Cortex of kidney (tissue), 1 donor: ENCODE measurements at places on chromosomes 4 and X.

DNA sequence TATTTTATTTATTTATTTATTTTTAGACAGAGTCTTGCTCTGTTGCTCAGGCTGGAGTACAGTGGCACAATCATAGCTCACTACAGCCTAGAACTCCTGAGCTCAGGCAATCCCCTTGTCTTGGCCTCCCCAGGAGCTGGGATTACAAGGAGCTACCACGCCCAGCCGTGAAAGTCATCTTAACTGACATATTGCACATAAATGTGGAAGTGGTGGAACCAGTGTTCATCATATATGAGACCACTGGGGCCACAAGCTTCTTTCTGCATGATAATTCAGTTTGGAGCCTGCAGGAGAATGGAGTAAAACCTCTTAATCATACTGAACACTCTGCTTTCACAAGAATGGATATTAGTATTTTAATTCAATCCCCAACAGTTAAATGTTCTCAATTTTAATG, 12.5 kb upstream of the CTSO start:
- no peak for DNase-seq

GRCh38 chr4:63080934-63081333, 1328.3 kb downstream of the TECRL start:
- no peak for DNase-seq

GRCh38 chrX:24268786-24269185, 45.1 kb downstream of the SUPT20HL2 start:
- no peak for DNase-seq

GRCh38 chr4:101367201-101367600, 19.9 kb upstream of the PPP3CA start:
- no peak for DNase-seq

- DNase-seq, result no peak
Measured at GRCh38 chr4:153634738-153635353, 49.2 kb upstream of the TLR2 start.

DNA sequence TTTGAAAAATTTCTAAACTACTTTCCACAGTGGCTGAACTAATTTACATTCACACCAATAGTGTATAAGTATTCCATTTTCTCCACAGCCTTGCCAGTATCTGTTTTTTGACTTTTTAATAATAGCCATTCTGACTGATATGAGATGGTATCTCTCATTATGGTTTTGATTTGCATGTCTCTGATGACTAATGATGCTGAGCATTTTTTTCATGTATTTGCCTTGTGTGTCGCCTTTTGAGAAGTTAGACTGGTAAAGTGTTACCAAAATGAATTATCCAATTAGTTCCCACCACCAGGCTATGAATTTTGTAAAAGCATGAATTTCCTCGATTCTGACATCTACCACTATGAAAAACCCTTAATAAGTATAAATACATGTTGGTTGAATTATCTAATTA, 242.2 kb upstream of the GK2 start:
- DNase-seq, result no peak

GRCh38 chrX:53288189-53288588, 6.8 kb upstream of the IQSEC2 start:
- no peak for DNase-seq

- DNase-seq, result no peak
Measured at GRCh38 chr4:13516315-13516860, 27.9 kb downstream of the NKX3-2 start.

- DNase-seq, result no peak
Measured at GRCh38 chr4:8762356-8762755, 109.3 kb downstream of the HMX1 start.

DNA sequence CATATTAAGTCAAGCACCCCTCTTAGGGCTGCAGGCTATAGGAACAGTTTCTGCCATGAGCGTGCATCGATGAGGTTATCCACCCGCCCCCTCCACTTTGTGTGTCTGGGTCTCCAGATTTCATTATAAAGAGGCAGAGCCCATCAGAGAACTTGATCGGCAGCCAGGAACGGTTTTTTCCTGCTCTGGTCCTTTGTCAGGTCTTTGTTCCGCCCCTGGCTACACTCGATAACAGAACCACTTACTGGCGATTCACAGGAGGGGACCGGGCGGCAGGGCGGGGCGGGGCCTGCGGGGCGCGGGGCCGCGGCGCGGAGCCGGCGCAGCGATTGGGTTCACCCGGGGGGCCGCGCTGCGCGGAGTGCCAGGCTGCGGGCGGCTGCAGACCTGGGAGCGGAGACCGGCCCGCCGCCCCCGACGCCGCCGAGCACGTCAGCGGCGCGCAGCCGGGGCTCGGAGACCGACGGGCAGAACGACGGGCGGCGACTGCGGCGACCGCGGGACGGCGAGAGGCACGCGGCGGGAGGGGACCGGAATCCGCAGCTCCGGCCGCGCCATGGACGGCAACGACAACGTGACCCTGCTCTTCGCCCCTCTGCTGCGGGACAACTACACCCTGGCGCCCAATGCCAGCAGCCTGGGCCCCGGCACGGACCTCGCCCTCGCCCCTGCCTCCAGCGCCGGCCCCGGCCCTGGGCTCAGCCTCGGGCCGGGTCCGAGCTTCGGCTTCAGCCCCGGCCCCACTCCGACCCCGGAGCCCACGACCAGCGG, at the start of gene SLC10A4:
Gene SLC10A4, plus strand, starts transcription at position 338 of the 771 bp plus-strand sequence. Its CDS starts 219 bp downstream, at position 557.
- DNase-seq, result no peak

- DNase-seq, result no peak
Measured at GRCh38 chr4:40586034-40586433, 43.6 kb downstream of the RBM47 start.

DNA sequence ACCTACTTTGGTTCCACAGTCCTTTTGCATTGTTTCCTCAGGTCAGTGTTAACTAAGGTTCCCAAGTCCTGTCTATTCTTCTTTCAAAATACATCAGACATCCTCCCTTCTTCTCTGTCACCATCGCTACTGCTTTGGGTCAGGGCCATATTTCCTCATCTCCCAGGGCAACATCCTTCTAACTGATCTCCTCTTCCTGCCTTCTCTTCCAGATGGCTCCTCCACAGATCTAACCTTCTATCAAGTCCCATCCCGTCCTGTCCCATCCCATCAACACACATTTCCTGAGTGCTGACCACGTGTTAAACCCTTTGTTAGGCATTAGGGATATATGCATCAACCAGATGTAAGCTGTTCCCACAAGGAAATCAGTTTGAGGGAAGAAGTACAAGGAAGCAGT, 25.9 kb downstream of the PLAC1 start:
- no peak for DNase-seq

GRCh38 chr4:183284258-183284785, 35.8 kb downstream of the CLDN22 start:
- DNase-seq, result no peak

GRCh38 chr4:83582289-83582785, 46.4 kb downstream of the GPAT3 start:
- no peak for DNase-seq

DNA sequence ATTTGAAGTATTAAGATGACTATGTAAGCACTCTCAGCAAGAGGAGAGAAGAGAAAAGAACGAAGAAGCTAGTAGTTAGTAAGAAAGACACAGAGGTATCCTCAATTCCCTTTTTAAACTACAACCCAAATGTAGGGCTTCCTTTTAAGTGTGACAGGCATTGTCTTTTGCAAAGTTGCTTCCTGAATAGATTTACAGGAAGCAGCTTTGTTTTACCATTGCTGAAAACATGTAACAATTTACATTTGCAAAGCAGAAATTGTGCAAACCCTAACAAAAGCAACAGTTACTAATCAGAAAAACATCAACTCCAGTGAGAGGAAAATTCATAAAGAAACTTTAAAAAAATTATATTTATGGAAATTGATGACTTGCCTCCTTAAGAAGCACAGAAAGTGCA, 96.4 kb downstream of the FAM13A start:
- DNase-seq, result no peak

DNA sequence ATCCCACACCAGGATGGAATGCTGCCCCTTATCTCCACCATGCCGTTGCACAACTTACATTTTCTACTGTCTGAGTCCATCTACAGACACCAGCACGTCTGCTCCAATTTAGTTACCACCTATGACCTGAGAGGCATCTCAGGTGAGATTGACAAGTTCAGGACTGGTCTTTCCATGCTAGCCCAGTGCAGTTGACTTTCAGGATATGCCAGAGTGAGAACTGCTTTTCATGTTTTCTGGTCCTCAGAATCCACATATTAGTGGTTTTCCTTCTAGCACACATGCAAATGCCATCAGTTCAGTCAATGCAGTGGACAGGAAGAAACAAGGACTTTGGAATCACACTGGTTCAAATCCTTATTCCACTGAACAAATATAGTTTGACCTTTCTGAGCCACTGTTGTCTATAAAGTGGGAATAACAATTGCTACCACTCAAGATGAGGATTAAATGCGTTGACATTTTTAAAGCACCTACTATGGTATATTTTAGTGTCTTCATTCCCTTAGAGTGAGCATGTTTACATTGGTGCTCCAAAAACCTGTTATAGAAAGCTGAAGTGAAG, 38.1 kb upstream of the ANXA3 start:
- DNase-seq, result no peak

- no peak for DNase-seq
Measured at GRCh38 chr4:147050356-147050765, 104.7 kb upstream of the TTC29 start.

DNA sequence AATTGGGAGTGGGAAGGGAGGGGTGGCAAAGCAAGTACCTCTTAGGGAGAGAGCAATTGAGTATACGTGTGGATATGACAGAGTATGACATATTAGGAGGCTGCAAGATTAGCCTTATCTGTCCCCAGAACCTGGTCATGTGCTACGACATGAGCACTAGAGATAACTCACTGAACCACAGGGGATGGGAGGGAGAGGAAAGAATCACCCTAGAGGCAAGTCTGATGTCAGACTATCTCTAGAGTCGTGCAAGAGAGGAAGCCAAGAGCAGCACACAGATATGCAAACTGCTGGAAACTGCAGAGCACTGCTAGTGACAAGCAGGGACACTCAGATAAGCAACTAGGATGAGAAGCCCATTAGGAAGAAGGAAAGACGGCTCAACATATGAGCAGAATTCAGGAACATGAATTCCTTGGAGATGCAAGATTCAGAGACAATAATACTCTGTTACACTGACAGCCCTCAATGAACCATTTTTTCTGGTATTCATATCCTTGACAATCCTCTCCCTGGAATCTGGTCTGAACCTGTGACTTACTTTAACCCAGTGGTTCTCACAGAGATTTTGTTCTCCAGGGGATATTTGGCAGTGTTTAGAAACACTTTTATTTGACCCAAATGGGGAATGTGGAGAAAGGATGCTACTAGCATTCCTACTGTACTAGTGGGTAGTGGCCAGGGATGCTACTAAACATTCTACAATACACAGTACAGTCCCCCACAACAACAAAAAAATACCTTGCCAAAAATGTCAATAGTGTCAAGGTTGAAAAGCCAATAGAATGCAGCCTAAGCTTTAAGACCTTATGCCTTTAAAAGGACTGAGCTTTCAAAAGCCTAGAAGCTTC, 84.0 kb upstream of the BMP2K start:
- DNase-seq, result no peak

- DNase-seq, result no peak
Measured at GRCh38 chr4:82630079-82630478, 68.3 kb upstream of the TMEM150C start.

GRCh38 chrX:118847676-118848075, 24.1 kb downstream of the ZCCHC12 start:
- DNase-seq, result no peak

DNA sequence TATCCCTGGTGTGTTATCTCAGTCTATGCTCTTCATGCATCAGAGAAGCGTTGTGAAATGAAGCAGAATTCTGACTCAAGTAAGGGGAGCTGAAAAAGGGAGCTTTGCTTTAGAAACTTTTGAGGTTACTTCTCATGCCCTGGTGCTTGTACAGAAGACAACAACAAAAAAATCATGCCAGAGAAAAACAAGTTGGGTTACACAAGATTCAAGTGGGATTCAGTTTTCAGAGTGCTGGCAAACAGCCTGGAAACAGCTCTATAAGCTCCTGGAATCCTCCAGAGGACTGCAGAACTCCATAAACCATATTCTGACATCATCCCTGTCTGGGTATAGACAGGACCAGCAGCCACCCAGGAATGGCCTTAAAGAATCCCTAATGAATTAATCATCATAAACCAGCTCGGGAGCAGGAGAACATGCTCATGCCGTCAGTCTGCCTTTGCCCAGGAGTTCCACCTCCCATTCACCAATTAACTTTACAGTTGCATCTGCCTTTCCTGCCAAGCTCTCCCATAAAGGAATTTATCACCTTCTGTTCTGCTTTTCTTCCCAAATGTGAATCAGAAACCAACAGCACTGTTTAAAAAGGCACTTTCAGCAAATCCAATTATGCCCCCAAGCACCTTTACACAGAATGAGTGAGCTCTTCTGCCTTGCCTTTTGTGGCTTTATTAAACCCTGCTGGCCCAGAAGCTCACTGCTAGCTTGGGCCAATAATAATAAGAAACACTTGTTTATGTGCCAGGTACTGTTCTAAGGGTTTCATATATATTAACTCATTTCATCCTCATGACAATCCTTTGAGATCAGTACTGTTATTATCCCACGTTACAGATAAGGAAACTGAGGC, 54.5 kb upstream of the FBXW7 start:
- DNase-seq, result no peak

DNA sequence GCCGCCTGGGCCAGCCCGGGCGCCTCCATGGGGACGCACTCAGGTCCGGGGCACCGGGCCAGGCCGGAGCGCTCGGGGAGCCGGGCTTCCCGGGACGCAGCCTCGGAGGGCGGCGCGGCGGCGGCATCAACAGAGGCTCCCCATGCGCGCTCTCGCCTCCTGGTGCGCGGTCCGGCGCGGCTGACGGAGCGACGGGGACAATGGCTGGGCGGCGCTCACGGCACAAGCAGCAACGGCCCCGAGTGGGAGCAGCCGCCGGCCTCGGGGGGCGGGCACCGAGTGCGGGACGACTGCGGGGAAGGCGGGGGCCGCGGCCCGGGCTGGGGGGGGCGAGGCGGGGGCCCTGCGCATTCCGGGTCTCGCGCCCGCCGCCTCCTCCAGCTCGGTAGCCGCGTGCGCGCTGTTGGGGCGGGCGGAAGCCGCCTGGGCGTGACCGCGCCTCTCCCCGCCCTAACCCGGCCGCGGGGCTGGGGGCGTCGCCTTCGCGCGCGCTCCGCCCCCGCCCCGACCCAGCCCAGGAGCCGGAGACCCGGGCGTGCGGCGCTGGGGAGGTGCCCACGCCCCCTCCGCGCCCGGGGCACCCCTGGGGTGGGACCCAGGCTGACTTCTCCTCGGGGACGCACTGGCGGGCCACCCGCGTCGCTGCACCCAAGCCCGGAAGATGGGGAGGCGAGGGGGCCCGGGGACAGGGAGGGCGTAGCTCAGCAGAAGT, at the start of gene PRKX:
Gene PRKX, minus strand, starts transcription at position 425 of the 712 bp plus-strand sequence. Its CDS starts 396 bp downstream, at position 29.
- DNase-seq, result no peak

GRCh38 chrX:106404512-106404911, 207.3 kb upstream of the RADX start:
- DNase-seq, result no peak
